ENCODE measurements at places on chromosomes 1 and 21. TPM values are rescaled to one million over a fixed set of nuclear protein-coding genes. Genes with fewer than 3 reads are reported as not detected.

MYCL gene
- total RNA-seq: 22.0 TPM

F13B gene
- not detected for total RNA-seq

RHOU gene
- total RNA-seq: 0.04 TPM

AJAP1 gene
- not detected for total RNA-seq

USP48 gene
- total RNA-seq: 123 TPM

MMEL1 gene
- not detected for total RNA-seq
